Activated CD4-positive, alpha-beta T cell treated with anti-CD3 and anti-CD28 coated beads, Interleukin-2, amount 50 U/mL, for 4 hours (primary cell): ENCODE measurements at places on chromosomes 3 and 15.

DNA sequence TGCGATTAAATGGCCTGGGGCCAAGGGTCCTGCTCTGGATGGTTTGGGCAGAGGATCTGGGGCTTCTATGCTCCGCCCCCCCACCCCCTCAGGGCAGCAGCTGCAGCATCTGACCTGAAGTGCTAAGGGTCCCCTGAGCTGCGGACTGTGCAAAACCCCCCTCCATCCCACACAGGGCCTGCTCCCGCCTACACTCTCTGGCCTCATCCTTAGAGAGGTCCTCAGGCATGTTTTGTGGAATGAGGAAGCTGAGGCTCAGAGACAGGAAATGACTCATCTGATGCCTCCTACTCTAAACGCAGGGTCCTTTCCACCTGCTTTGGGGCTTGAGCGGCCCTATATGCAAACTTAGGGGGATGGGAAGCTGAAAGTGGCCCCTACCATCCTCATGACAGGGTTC is 59.5 kb upstream of the CTSH start:
- DNase-seq, result no peak

GRCh38 chr3:184349563-184350470 is 11.6 kb downstream of the CLCN2 start:
- no peak for DNase-seq

- peak; percentile 54 for DNase-seq
Measured at GRCh38 chr15:90101969-90102890, at the start of gene IDH2. IDH2 (minus strand) TSS chr15:90102468; CDS start chr15:90102390, 78 bp downstream.

DNA sequence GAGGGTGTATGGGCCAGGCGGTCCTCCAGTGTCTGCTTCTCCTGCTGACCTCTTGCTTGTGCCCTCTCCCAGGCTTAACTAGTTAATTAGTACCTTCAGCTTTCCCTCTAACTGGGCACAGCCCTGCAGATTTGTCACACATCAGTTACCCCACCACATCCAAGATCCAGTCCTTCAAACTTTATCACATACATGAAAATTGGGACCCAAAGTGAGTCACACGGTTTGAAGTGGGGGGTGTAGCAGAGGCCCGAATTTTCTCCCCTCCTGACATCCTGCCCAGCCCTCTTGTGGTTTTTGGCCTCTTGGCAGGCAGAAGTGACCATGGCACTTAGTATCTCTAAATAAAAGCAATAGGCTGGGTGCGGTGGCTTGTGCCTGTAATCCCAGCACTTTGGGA is 3.9 kb downstream of the MAPKAPK3 start:
- no peak for DNase-seq

- DNase-seq, result peak; percentile 77
Measured at GRCh38 chr3:151227807-151228665, 25.0 kb upstream of the GPR171 start.

GRCh38 chr15:25728816-25729215 is 134.3 kb downstream of the ATP10A start:
- DNase-seq, result no peak

- DNase-seq, result no peak
Measured at GRCh38 chr15:68775671-68776476, 44.8 kb downstream of the ANP32A start.

- peak; percentile 36 for DNase-seq
Measured at GRCh38 chr3:150760431-150761200, 2.4 kb downstream of the SIAH2 start.

- no peak for DNase-seq
Measured at GRCh38 chr3:149933858-149934257, 36.8 kb downstream of the PFN2 start.

DNA sequence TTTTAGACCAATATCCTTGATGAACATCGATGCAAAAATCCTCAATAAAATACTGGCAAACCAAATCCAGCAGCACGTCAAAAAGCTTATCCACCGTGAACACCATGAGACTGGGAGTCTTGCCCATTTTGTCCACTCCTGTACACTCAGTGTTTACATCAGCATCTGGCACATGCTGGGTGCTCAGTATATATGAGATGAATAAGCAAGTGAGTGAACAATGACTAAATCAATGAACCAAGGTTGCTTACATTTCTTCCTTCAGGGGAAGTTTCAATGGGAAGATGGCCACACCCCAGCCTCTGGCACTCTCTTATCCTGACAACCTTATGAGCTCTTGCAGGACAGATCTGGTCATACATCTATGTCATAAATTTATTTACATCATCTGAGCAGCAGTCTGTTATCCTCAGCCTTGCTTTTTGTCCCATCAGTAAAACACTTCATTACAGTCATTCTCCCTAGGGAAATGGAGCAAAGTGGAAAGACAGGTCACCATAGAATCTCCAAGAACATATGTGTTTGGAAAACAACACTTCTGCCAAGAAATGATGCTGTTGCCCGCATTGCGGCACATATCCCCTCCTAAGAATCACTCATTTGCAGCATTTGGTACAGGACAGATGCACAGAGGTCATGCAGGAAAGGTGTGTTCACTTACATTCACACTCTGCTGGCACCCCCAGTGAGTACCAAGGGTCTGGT is 171.8 kb upstream of the EIF1B start:
- DNase-seq, result no peak

DNA sequence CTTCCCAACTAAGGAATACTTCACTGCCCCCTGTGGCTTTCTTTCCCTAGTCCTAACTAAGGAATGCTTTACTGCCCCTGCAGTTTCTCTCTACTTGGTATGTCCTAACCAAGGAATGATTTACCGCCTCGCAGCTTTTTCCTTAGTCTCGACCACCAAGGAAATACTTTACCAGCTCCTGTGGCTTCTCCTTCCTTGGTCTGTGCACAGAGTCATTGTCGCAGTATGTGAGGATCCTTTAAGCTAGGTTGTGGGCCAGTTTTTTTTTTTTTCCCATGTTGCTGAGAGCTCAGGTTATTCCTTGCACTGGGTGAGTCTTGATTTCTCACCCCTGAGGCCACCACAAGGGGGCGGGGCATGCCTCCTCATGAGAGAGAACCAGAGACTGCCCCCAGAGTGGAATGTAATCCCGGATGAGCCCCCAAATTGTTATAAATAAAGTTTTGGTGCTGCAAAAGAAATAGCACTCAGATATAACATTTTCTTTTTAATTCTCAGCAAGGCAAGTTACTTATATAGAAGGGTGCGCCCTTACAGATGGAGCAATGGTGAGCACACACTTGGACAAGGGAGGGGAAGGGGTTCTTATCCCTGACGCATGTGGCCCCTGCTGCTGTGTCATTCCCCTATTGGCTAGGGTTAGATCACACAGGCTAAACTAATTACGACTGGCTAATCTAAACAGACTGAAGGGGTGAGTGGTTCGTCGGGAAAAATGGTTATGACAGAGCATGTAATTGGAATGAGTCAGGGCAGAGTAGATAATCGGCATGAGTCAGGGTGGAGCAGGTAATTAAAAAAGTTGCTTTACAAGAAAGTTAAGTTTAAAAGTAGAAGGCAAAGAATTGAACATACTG is 27.0 kb downstream of the NDUFB4 start:
- DNase-seq, result no peak
